ENCODE measurements at places on chromosomes 11 and 22.

- DNase-seq, result no peak
Observed at GRCh38 chr22:28018461-28018927, 99.4 kb upstream of the PITPNB start.

GRCh38 chr11:132114185-132114584, 743.8 kb downstream of the NTM start:
- DNase-seq, result no peak

- DNase-seq, result no peak
Observed at GRCh38 chr11:37571246-37571645, 973.2 kb upstream of the RAG2 start.

DNA sequence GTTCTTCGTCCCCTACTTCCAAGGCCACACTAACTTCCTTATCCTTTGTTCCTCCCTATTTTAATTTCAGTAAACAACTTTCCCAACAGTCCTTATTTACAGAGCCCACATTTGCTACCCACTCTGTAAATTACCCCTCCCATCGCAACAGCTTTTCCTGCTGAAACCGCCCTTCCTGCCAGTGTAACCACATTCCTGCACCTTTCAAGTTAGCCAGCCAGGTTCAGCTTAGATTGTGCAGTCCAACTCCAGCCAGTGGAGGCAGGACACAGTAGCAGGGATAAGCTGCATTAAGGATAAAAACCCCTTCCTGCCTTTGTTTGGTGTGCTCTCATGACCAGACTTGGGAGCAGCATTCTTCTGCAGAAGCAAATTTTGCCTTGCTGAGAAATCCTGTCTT, 768.3 kb upstream of the ARHGAP42 start:
- DNase-seq, result no peak

DNA sequence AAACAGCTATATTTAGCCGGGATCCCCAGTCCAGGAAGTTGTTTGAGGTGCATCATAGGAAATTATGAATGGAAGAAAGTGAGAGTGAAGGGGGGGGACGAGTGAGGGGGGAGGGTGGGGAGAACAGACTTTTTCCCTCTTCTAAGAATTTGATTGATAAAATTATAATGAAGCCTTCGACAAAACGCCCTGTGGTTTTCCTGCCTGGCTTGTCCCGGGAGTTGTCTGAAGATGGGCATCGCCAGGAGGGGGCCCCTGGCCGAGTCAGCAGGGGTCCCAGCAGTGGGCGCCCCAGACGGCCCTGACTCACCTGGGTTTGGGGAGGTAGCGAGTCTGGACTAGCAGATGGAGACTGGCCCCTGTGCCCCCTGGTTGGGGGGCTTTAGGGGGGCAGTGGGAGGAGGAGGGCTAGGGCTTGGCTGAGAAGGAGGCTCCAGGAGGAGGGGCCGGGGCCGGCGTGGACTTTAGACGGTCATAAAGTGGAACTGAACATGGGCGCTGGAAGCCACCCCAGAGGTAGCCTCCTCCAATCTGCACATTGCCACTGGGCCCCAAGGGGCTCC, 336 bp upstream of the LIF start:
- DNase-seq, result no peak

- no peak for DNase-seq
Observed at GRCh38 chr22:37745548-37746365, 48.9 kb downstream of the TRIOBP start.

GRCh38 chr22:28620244-28620922, 59.3 kb downstream of the TTC28 start:
- DNase-seq, result no peak

- DNase-seq, result peak; percentile 46
Observed at GRCh38 chr11:65301491-65302329, 13.0 kb upstream of the CDC42EP2 start.

All from HS-27A (cell line).